ENCODE measurements at places on chromosomes 4 and X.

DNA sequence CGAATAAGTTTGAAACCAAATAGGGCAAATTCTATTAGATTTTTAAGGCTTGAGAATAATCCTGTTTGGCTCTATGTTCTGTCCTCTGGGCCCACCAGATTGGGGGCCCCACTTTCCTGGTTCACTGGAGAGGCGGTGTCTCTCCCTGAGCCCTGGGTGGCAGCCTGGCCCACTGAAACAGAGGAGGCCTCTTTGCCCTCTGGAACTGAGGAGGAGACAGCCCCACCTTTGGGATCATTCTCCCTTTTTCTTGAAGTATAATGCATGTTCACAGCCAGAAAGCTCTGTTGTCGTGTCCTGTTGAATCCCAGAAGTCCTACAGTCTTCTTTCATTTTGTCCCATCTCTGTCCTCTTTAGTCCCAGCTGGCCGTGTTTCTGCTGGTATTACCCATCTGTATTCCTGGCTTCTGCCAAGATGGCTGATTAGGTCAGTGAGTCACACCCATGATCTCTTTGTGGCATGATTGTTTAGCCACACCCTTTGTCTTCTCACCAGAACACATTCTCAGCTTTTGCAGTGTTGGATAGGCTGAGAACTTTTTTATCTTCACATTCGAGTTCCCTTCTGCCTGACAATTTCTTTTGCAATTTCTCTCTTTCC lies 8.1 kb upstream of the TBC1D25 start:
- DNase-seq = no peak

GRCh38 chr4:174340714-174341113 lies 57.0 kb downstream of the CEP44 start:
- no peak for DNase-seq

- DNase-seq = no peak
Measured at GRCh38 chrX:113260474-113260873, 419.8 kb upstream of the AMOT start.

GRCh38 chr4:55312489-55313101 lies 33.4 kb upstream of the SRD5A3 start:
- DNase-seq = peak; percentile 34

DNA sequence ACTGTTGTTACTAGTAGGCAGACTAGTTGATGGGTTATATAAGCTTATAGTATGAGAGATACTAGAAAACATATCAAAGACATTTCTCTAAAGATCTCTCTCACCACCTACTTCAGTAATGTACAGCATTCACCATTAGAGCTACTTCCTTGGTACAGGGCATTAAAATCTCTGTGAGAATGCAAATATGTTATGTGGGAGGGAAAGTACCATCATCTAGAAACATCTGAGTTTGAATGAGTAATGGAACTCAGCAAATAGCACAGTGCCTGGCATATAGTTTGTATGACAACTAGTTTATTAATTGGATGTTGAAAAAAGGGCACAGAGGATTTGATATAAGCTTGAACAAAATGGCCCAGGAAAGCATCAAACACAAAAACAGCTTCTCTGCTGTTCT lies 211.1 kb downstream of the GLUD2 start:
- no peak for DNase-seq

DNA sequence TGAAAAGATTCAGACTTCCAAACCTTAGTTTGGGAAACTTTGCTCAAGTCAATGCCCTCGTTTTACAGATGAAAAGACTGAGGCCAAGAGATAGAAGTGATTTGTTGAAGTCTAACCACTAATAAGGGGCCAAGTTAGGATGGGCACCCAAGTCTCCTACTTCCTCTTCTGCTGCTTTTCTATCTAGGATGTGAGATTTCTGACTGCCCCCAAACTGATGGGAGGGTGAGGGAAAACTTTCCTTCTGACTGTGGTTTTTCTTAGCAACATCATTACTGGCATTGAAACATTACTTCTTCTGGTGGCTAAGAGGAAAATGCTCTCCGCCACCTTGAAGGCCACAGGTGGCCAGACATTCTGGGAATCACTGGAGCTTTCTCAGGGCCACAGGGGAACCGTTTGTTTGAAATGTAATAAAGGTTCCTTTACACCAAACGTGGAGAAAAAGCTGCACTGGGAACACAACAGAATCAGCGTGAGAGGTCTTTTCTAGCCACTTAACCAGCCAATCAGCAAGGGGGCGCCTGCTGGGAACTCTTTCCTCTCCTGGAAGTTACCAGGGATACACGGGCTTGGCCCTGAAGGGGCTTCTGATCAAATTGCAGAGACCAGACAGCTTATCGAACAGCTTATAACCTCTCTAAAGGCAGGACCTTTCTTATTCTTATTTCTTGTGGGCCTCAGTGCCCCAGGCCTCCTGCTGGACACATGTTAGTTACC lies 115.9 kb upstream of the TEX13D start:
- no peak for DNase-seq

DNA sequence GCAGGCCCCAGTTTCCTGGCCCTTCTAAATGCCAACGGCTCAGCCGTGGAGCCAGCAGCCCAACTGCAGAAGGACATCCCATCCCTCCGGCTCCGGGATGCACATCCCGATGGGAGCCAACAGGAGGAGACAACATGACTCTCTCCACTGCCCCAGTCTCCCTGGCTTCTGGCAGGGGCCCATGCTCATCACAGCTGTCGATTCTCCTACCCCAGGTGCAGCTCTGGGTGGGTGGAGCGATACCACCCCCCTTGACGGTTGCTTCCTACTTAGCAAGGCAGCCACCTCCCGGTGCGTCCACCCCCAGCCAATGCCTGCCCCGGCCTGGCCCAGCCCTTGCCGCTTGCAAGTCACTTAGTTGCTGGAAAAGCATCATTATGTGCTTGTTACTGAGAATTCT lies 19.5 kb downstream of the ZNF275 start:
- no peak for DNase-seq

- DNase-seq = no peak
Measured at GRCh38 chr4:89000844-89001360, 56.1 kb downstream of the FAM13A start.

DNA sequence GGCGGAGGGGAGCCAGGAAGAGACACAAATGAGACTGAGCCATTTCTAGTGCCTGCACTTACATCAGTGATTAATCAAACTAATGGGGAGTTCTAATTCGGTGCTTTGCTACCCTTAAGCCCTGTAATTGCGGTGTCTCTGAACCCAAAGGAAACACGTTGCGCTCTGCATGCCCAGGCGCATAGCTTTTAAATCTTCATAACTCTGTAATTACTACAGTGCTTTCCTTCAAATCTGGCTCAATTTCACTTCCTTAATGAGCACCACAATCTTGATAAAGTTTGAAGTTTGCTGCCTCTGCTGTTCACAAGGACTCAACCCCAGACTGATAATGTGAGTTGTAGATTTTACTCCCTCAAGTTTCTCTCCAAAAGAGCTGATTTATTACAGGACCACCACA lies 5.7 kb upstream of the NHS start:
- DNase-seq = no peak

- DNase-seq = no peak
Measured at GRCh38 chr4:81747242-81747930, 275.7 kb upstream of the RASGEF1B start.

- DNase-seq = peak; percentile 74
Measured at GRCh38 chrX:136687457-136687856, 39.5 kb downstream of the CD40LG start.

GRCh38 chr4:86848732-86849619 lies at the start of gene SLC10A6:
TSS of gene SLC10A6 (minus strand) at chr4:86849384. CDS start at chr4:86849115, 269 bp downstream.
- no peak for DNase-seq

DNA sequence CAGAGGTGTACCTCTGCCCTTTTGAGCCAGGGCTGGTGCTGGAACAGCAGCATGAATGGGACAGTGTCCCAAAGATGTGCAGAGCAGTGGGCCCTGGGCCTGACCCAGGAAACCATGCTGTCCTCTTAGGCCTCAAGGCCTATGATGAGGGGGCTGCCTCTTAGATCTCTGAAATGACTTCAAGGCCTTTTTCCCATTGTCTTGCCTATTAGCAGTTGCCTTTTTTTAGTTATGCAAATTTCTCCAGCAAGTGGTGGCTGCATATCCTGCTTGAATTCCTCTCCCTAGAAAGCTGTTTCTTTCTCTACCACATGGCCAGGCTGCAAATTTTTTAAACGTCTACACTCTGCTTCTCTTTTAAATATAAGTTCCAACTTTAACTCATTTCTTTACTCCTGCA lies 160.3 kb downstream of the CFAP299 start:
- DNase-seq = no peak

DNA sequence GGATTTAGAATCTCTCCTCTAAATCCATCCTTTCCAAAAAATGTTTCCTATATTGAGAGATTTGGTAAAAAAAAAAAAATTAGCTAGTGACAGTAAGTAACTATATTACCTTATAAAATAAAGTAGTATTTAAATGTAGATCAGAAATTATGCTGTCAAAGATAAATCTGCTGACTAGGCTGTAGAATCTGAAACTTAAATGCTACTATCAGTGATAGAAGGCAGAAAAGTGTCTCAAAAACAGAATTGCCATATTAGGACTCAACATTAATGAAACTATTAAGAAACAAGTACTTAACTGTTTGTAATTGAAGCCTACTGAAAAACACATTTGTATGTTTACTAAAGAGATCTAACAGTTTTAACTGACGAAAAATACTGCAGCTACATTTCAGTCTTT lies 8.3 kb downstream of the TAF9B start:
- no peak for DNase-seq

DNA sequence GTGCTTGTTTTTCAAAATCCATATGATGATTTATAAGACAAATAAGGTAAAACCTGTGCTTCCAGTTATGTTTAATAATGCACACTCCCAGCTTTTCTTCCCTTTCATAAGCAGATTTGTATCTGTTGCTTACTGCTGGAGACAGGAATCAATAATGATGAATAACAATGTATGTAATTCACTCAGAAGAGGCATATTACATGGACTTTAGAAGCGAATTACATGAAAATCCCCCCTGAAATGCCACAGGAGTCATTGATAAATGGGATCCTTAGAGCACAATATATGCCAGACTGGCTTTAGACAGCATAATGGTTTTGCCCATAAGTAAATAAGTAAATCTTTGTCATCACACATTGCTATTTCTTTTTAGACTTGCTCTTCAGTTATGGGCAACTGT lies 892.3 kb downstream of the CCSER1 start:
- DNase-seq = no peak

DNA sequence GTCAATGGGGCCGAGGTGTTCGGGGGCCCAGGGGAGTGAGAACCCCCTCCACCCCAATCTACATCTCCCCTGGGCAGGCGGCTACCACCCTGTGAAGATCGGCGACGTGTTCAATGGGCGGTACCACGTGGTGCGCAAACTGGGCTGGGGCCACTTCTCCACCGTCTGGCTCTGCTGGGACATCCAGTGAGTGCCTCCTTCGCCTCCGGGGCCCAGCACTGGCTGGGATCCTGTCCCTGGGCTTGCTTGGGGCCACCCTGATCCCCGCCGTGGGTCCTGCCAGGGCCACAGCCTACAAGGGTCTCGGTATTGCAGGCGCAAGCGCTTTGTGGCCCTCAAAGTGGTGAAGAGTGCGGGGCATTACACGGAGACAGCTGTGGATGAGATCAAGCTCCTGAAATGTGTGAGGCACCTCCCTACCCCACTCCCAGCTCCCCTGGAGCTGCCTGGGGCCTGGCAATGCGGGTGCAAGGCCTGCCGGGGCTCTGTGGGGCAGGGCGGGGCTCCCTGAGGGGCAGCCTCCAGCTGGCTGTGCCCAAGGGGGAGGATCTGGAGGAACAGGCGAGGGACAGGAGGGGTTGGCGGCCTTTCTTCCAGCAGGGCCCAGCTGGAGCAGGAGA lies 697 bp downstream of the SRPK3 start:
- DNase-seq = no peak
